Smooth muscle cell of the coronary artery (primary cell): ENCODE measurements at places on chromosomes 5 and 9. TPM values are rescaled to one million over a fixed set of nuclear protein-coding genes. Genes with fewer than 3 reads are reported as not detected.

Gene STKLD1
- 0.35 and 0.75 TPM in 2 replicates for total RNA-seq

Gene ALDH1B1
- 12.4 and 21.1 TPM in 2 replicates for total RNA-seq

Gene SLIT3
- total RNA-seq: 27.8 and 53.4 TPM in 2 replicates

Gene TGFBI
- 554 and 999 TPM in 2 replicates for total RNA-seq

Gene LNPEP
- 14.7 and 20.7 TPM in 2 replicates for total RNA-seq

Gene LAMC3
- total RNA-seq: 0.12 and 0.30 TPM in 2 replicates

Gene NRARP
- 0.30 and 0.47 TPM in 2 replicates for total RNA-seq

Gene CDKN2A
- total RNA-seq: 19.0 and 44.6 TPM in 2 replicates

Gene TMEFF1
- 2.2 and 5.0 TPM in 2 replicates for total RNA-seq

Gene DNAH5
- 0.12 and 0.15 TPM in 2 replicates for total RNA-seq

Gene KCNT1
- 0.12 TPM in 1 of 2 replicates, not detected in the other for total RNA-seq

Gene PDE8B
- 0.15 TPM in 1 of 2 replicates, not detected in the other for total RNA-seq

Gene LHX3
- not detected in 2 replicates for total RNA-seq

Gene LHX2
- total RNA-seq: not detected in 2 replicates

Gene FAM78A
- 0.30 and 0.59 TPM in 2 replicates for total RNA-seq

Gene PRSS3
- total RNA-seq: 4.7 and 8.0 TPM in 2 replicates

Gene PCDHA6
- 0.53 and 2.9 TPM in 2 replicates for total RNA-seq

Gene INSL6
- total RNA-seq: not detected in 2 replicates

Gene SH3GLB2
- total RNA-seq: 22.0 and 31.5 TPM in 2 replicates

Gene APBA1
- 3.9 and 4.4 TPM in 2 replicates for total RNA-seq

Gene ARHGEF39
- total RNA-seq: 0.53 TPM in 1 of 2 replicates, not detected in the other

Gene ITK
- total RNA-seq: not detected in 2 replicates

Gene SLC46A2
- not detected in 2 replicates for total RNA-seq

Gene KCTD16
- 0.70 and 3.4 TPM in 2 replicates for total RNA-seq

Gene CNTLN
- 5.2 and 5.3 TPM in 2 replicates for total RNA-seq

Gene DRD1
- total RNA-seq: under 0.01 and 0.70 TPM in 2 replicates

Gene SPATA31D4
- total RNA-seq: not detected in 2 replicates

Gene PFN3
- not detected in 2 replicates for total RNA-seq

Gene GRM6
- not detected in 2 replicates for total RNA-seq

Gene CDH12
- total RNA-seq: not detected in 2 replicates

Gene ADAMTS16
- total RNA-seq: 0.12 TPM in 1 of 2 replicates, not detected in the other

Gene DMRT1
- not detected in 2 replicates for total RNA-seq

Gene MARCHF3
- 34.4 and 38.0 TPM in 2 replicates for total RNA-seq

Gene PDZD2
- total RNA-seq: 0.23 TPM in 1 of 2 replicates, not detected in the other
